ENCODE measurements at places on chromosomes 3 and 15.
A peak's percentile ranks its signal among the peaks of the same experiment; 100 is the strongest.

GRCh38 chr3:190097617-190098016 is 23.1 kb downstream of the P3H2 start:
- peaks cover 24% of the 10 kb centered on the region for H3K4me1 ChIP-seq
- H3K36me3 ChIP-seq: no peaks in the 10 kb centered on the region
- DNase-seq: no peak
- H3K27ac ChIP-seq: no peak overlapping the region
- H3K4me3 ChIP-seq: no peak overlapping the region
- no peaks in the 10 kb centered on the region for H3K27me3 ChIP-seq

DNA sequence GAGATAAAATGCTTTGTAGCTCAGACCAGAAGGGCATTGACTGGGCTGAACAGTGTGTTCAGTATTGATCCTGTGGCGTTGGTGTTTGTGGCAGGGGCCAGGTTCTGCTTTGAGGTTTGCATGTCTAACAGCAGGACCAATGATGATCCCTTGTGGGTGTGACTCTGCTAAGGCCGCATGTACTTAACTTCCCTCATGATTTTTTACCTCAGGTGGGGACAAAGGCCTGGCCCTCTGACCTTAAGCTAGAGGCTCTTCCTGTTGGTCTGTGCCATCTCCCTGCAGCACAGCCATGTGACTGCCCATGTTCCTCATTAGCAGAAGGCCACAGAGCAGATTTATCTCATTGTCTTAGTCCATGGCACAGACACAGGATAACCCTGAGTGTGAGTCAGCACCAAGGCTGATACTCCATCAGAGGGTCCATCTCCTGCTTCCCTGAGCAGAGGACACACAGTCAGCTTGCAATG is 34.3 kb upstream of the BSN start:
- H3K27me3 ChIP-seq: no peaks in the 10 kb centered on the region
- peaks cover 22% of the 10 kb centered on the region for H3K4me1 ChIP-seq
- peaks cover 9% of the 10 kb centered on the region for H3K36me3 ChIP-seq
- H3K4me3 ChIP-seq: no peak overlapping the region
- DNase-seq: no peak

DNA sequence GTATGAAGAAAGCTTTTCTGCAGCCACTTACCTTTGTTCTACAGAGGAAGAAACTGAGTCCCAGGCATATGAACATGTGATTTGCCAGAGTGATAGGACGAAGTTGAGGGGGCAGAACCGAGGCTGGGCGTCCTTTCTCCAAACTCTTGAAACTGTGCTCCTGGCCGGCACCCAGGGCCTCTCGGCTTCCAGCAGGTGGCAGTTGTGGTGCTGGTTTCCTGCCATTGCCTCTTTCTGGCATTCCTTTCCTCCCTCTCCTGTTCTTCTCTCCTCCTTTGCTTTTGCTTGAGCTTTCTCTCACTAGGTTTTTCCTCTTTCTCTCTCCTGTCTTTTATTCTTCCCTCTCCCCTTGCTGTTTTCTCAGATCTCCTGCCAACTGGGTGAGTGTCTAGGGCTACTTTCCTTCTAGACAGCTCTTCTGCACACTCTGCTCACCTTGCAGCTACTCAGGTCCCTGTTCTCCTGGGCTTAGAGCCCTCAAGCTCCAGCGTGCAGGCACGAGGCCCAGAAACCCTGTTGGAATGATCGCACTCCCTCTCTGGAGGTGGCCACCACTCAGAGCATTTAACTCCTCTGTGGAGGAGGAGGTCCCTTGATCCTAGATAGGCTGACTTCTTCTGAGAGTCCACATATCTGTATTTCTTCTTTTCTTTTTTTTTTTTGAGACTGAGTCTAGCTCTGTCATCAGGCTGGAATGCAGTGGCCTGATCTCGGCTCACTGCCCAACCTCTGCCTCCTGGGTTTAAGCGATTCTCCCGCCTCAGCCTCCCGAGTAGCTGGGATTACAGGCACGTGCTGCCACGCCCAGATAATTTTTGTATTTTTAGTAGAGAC is 26.2 kb downstream of the TRAK1 start:
- no peaks in the 10 kb centered on the region for H3K36me3 ChIP-seq
- H3K4me3 ChIP-seq: peak overlapping the region; percentile 40
- H3K27me3 ChIP-seq: no peaks in the 10 kb centered on the region
- peak overlapping the region; percentile 39 for H3K27ac ChIP-seq

- no peak overlapping the region for H3K27ac ChIP-seq
- H3K27me3 ChIP-seq: no peaks in the 10 kb centered on the region
- H3K4me3 ChIP-seq: no peak overlapping the region
- no peak for DNase-seq
- no peaks in the 10 kb centered on the region for H3K36me3 ChIP-seq
These were observed 140.8 kb downstream of the UNC13C start for GRCh38 chr15:54119051-54119450.

GRCh38 chr3:127483902-127484591 is 106.5 kb downstream of the TPRA1 start:
- no peak overlapping the region for H3K27ac ChIP-seq
- H3K27me3 ChIP-seq: no peaks in the 10 kb centered on the region
- H3K36me3 ChIP-seq: no peaks in the 10 kb centered on the region
- H3K4me3 ChIP-seq: no peak overlapping the region

GRCh38 chr3:155753038-155753639 is 8.3 kb upstream of the PLCH1 start:
- H3K4me3 ChIP-seq: no peak overlapping the region
- H3K27me3 ChIP-seq: no peaks in the 10 kb centered on the region
- DNase-seq: no peak
- no peak overlapping the region for H3K27ac ChIP-seq

DNA sequence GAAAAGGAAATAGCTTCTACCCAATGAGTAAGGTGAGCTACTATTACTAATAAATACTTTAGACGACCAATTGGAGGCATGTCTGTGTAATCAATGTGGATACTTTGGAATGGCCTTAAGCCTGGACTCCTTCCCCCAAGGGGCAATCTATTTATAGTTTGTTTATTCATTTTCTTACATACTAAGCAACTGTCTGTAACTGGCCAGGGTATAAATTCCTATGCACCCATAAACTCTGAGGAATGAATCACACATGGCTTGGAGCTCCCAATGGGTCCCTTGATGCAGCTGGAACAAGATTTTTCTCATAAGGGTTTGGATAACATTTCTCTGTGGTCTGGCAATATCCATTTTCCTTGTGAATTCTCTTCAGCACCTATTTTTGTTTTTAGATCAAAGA is 506.8 kb downstream of the EDEM1 start:
- no peak for DNase-seq
- H3K4me3 ChIP-seq: no peak overlapping the region
- H3K36me3 ChIP-seq: no peaks in the 10 kb centered on the region

GRCh38 chr15:93897377-93897776 is 334.0 kb upstream of the MCTP2 start:
- H3K4me1 ChIP-seq: no peaks in the 10 kb centered on the region
- H3K27ac ChIP-seq: no peak overlapping the region
- no peak overlapping the region for H3K4me3 ChIP-seq
- H3K36me3 ChIP-seq: no peaks in the 10 kb centered on the region
- DNase-seq: no peak

GRCh38 chr15:86837294-86838061 is 757.8 kb downstream of the AGBL1 start:
- H3K36me3 ChIP-seq: no peaks in the 10 kb centered on the region
- no peak overlapping the region for H3K27ac ChIP-seq
- no peaks in the 10 kb centered on the region for H3K4me1 ChIP-seq
- no peaks in the 10 kb centered on the region for H3K27me3 ChIP-seq
